NCI-H446 (cell line): ENCODE measurements at places on chromosomes 4 and X.
A peak's percentile ranks its signal among the peaks of the same experiment; 100 is the strongest.

DNA sequence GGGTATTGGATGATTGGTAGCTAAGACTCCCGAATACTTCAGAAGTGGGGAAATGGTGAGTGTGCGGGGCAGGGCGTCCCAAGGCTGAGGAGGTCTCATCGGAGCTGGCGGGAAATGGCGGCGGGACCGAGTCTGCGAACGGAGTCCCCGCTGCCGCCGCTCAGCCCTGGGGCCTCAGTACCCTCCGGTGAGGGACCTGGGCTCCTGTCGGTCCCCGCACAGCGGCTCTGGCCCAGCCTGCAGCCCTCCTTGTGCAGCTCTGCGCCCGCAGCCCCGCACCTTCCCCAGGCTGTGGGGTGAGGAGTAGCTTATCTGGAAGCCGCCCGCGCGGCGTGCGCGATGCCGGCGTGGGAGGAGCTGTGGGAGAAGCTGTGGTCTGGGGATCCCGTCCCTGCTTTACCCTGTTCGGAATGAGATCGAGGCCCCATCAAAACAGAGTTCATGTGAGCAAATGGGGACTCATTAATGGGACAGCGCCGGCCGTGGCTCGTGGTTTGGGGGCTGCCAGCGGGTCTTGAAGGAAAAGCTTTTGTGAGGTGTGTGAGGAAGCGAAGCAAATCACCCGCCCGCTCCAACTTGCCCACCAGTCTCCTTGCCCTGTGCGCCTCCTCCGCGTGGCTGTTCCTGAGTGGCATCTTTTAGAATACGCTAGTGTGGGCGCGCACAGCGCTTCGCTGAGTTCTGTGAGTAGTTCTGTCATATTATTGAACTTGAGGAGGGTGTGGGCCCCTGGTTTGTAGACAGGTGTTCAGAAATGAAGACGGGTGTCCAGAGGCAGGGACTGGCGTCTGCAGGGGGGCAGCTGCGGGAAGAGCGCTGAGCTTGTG, 531 bp downstream of the ZNF141 start:
- no peak for DNase-seq

GRCh38 chr4:112889619-112890527, 159.6 kb upstream of the ANK2 start:
- peak; percentile 31 for DNase-seq

GRCh38 chrX:53357799-53358530, 64.5 kb downstream of the SMC1A start:
- peak; percentile 14 for DNase-seq

- DNase-seq: no peak
Measured at GRCh38 chrX:133611676-133612075, 196.4 kb upstream of the GPC4 start.

DNA sequence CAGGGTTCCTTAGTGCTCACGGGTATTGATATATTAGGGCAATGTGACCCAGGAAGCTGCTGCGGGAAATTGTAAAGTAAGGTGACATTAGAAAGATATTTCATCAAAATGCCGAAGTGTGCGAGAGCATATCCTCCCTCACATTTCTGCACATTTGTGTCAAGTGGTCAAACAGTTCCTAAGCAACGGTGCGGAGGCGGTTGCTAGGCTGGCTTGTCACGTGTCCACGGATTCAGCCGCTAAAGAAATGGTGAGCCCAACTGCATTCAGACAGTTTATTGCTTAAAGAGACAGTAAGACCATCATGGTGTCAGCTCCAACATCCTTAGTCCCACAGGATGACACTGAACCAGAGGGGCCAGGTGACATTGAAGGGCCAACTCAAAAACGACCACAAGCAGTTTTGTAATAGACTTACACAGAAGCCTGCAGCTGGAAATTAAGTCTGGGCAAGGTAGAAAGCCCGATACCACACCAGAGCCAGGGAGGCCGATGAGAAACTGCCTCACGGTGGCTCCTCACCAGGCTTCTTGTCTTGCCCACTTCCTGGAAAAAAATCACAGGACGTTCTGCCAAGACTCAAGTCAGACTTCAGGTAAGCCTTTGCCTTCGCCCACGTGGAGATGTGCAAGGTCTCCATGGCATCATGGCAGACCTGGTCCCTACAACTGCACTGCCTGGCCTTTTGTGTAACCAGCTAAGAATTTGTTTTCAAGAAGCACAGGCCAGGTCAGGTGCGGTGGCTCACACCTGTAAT, 50.4 kb downstream of the USP11 start:
- no peak for DNase-seq

GRCh38 chr4:26238778-26239679, 81.8 kb upstream of the RBPJ start:
- peak; percentile 63 for DNase-seq

GRCh38 chr4:170940043-170940724, 850.4 kb upstream of the AADAT start:
- no peak for DNase-seq

DNA sequence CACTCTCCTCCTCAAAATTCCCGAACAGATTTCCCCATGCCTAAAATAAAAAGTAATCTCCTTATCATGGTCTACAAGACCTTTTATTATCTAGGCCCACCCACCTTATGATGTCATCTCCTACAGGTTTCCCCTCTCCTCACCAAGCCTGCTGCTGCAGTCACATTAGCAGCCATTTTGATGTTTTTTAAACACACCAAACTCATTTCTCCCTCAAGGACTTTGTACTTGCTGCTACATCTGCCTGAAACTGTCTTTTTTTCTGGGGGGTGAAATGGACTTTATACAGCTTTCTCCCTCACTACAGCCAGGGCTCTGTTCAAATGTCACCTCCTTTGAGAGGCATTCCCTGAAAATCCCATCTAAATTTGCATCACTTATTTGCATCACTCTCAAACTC, 90.2 kb upstream of the TAB3 start:
- DNase-seq: no peak

GRCh38 chrX:130174045-130174704, 2.4 kb downstream of the RAB33A start:
- DNase-seq: no peak

- DNase-seq: no peak
Measured at GRCh38 chr4:113645771-113646441, 115.6 kb downstream of the CAMK2D start.

DNA sequence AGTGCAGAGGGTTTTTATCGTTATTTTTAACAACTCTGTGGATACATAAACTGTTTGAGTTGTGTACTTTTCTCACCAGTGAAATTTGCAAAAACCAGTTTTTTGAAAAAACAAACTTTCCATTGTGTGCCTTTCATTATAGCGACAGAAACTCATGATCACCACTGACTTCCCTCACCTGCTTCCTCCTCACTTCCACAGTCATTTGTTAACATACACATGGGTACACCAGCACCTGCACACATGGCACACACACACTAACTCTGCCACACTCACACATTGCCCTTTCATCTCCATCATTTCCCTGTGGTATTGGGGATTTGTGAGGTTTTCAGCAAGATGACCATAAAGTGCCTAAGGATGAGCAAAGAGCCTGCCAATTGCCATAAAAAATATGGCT, 20.6 kb downstream of the CLDN22 start:
- DNase-seq: no peak

GRCh38 chrX:6187256-6187655, 41.4 kb downstream of the NLGN4X start:
- DNase-seq: no peak

GRCh38 chr4:10730019-10730418, 45.5 kb upstream of the CLNK start:
- no peak for DNase-seq
